ENCODE measurements at places on chromosomes 2 and 18.

DNA sequence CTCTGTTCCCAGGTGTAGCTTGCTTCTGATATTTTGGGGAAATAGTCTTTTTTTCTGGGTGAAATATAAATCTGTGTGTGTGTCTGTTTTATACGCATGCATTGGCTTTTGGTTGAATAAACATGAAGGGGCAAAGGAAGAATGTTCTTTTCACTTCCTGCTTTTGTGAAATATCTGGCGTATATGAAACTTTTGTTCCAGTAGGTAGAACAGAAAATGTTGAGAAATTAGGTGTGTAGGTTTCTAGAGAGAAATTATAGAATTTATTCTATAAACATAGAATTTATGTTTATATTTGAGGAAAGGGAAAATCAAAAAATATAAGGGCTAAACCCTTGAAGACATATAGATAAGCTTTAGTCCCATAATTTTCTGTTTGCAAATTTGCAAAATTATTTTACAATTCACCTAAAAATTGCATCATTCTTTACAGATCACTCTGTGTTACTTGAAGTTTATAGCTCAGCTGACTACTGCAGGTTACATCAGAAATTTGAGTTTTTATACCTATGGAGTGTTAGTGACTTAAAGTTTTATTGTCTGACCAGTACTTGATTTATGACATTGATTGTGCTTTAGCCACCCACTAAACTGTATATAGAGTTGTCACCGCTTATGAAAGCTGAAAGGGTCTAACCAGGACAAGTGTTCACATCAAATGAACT lies 116.1 kb downstream of the FAM117B start:
- no peak for DNase-seq

GRCh38 chr2:100396483-100396882 lies 21.0 kb downstream of the CHST10 start:
- DNase-seq = no peak

GRCh38 chr2:49935449-49935848 lies 781.1 kb upstream of the FSHR start:
- peak; percentile 36 for DNase-seq

GRCh38 chr2:60966507-60967405 lies 50.8 kb upstream of the PEX13 start:
- DNase-seq = no peak

DNA sequence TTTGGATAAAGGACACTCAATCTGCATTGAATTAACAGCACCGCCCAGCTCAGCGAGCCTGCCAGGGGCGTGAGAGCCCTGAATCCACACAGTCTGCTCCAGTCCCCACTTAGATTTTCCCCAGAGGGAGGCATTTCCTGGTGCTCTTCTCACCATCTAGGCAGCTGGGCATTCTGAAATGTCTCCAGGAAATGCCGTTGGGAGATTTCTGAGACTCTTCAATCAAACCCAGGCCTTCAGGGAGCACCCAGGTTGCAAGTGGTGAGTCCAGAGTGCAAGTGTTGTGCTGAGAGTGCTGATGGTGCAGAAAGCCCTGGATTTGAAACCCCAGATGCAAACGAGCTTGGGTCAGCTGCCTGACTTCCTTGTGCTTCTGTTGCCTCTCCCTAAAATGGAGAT lies 23.4 kb upstream of the TMEM37 start:
- no peak for DNase-seq

- DNase-seq = no peak
Measured at GRCh38 chr2:71078624-71079023, 10.2 kb downstream of the NAGK start.

DNA sequence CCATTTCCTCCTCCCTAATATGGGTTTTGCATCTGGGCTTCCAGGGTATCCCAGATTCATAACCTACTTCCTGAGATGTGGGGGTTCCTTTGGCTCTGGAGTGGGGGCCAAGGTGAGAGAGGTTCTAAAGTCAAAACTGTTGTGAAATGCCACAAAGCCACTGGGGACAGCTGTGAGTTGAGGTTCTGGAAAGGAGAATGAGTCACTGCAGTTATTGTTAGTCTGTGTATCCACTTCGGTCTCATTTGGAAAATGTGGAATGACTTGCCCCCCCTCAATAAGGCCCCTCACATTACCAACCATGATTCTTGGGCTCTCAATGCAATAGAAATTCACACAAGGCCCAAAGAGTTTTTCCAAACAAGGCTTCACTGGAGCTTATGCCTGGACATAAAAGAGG lies 51.1 kb upstream of the LGALSL start:
- DNase-seq = no peak

DNA sequence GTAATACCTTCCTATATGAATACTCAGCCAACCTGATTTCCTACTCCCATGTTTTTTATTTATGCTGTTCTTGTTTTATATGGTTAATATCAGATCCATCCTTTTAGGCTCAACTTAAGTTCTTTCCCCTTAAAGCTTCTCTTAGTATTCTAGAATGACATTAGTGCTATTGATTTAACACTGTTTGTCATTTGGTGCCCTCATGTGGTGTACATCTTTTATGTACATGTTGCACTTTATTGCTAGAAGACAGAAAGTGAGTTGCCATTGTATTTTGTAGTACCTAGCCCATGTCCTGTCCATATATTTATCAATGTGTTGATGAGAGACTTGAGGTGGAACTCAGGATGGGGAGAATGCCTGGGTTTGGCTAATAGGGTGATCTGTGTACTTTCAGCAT lies 2.5 kb downstream of the HTRA2 start:
- peak; percentile 8 for DNase-seq

DNA sequence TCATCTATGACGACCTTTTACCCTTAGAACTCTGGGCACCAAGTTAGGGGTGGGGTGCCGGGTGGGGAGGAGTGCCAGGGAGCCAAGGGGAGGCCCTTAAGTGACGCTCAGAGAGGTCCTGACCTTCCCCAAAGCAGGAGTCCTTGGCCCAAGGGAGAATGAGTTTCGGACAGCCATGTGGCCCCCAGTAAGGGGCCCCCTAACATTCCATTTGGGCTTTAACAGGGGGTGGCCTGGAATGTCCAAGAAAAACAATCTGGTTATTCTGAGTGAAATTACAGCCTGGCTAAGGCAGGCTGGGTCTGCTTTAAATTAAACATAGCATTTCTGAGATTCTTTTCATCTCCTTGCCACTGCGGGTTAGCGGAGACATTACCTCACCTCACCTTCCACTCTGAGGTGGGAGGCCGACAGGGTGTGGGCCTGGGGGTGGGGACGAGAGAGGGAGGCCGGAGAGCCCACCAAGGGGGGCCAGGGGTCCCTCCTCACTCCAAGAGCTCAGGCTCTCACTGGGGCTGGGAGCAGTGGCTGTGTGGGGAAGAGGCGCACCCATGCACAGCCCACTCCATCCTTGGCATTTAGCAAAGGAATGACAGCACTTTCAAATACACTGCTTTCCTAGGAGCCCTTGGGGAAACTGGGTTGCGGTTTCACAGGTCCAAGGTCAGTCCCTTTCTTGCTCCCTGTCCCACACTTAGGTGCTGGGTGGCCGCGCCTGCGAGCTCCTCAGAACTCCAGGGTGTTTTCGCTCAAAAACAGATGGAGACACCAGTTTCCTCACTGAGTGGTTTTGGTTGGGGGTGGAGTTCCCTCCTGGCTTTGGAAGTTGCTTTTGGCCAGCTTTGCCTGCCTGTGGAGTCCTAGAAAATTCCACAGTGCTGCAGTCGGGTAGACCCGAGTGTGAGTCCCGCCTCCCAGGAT lies 107.4 kb downstream of the POLR1A start:
- no peak for DNase-seq

GRCh38 chr2:179201869-179202268 lies 62.8 kb downstream of the SESTD1 start:
- no peak for DNase-seq

GRCh38 chr2:127175041-127175721 lies 44.9 kb downstream of the CYP27C1 start:
- DNase-seq = no peak

GRCh38 chr2:139909136-139909535 lies 1128.9 kb upstream of the NXPH2 start:
- DNase-seq = no peak

DNA sequence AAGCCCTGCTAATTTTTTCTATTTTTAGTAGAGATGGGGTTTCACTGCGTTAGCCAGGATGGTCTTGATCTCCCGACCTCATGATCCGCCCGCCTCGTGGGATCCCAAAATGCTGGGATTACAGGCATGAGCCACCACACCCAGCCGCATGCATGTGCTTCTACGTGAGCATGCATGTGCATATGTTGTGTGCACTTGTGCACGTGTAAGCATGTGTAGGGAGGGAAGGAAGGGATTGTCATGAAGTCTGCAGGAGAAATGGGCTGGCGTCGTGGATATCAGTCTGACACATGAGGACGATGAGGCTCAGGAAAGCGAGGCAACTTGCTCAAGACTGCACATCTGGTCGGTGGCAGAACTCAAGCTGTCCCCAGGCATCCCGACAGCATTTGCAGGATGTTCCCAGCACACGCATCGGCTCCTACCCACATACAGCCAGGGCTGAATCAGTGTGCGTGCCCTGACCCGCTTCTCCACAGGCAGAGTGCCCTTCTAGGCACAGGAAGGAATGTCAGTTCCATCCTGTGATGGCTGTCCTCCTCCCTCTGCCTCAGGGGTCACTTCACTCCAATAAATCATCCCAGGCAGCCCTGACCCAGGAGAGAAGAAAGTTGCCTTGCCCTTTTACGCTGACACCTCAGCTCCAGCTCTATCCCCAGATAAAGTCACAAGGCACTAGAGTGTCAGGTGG lies 49.9 kb upstream of the SLC14A2 start:
- no peak for DNase-seq

GRCh38 chr2:26917135-26917836 lies 53.2 kb upstream of the MAPRE3 start:
- no peak for DNase-seq

- DNase-seq = no peak
Measured at GRCh38 chr2:70123051-70123828, 36.0 kb downstream of the PCBP1 start.

- DNase-seq = no peak
Measured at GRCh38 chr18:4020026-4020425, 435.1 kb downstream of the DLGAP1 start.

GRCh38 chr2:120878970-120879369 lies 143.3 kb downstream of the GLI2 start:
- DNase-seq = no peak

GRCh38 chr2:136235546-136235945 lies 117.6 kb upstream of the CXCR4 start:
- no peak for DNase-seq

- no peak for DNase-seq
Measured at GRCh38 chr2:60976256-60976850, 41.2 kb upstream of the PEX13 start.

DNA sequence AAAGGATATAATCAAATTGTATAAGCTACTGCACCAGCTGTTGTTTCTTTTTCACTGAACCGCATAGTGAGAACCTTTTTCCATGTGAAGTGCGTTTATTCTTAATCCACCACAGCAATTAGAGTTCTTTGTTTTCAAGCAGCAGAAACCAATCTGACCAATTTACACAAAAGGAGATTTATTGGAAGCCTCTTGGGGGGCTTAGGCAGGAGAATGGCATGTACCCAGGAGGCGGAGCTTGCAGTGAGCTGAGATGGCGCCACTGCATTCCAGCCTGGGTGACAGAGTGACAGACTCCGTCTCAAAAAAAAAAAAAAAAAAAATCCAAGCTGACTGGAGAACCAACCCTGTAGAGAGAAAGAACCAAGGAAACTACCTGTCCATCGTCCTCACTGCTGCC lies 10.0 kb downstream of the ADNP2 start:
- no peak for DNase-seq

DNA sequence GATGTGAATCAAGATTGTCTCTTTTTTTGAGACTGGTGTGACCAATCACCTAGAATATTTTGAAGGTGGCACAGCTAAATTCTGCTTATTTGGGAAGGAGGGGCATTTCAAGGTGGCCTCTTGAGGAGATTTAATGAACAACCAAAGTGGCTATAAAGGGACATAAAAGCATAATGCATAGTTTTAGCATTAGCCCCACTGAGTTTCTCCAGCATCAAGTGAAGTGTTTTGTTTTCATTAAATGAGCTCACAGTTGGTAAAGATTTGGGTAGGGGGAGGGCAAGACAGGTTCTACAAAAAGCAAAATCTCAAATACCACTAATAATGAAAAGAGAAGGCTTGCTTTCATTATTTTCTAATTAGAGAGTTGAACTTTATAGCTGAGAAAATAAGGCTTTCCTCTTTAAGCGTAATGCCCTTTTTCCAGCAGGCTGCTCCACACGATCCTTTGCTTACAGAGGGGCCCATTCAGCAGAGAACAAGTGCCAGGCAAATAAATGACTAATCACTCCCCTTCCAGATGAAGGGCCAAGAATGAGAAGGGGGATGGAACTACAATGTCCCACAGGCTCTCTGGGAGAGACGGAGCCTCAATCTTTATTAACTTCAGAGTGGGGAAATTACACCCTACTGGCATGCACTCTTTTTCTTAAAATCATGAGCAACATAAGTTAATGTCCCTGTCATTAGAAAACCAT lies 35.9 kb downstream of the LHCGR start:
- no peak for DNase-seq

GRCh38 chr2:152624805-152625204 lies 92.5 kb downstream of the PRPF40A start:
- no peak for DNase-seq

All from NCI-H748 treated with DMSO at 0.1 percent for 48 hours (cell line).